Muscle of arm (tissue), 14 donors: ENCODE measurements at places on chromosomes 3 and 15.
A peak's percentile ranks its signal among the peaks of the same experiment; 100 is the strongest.

DNA sequence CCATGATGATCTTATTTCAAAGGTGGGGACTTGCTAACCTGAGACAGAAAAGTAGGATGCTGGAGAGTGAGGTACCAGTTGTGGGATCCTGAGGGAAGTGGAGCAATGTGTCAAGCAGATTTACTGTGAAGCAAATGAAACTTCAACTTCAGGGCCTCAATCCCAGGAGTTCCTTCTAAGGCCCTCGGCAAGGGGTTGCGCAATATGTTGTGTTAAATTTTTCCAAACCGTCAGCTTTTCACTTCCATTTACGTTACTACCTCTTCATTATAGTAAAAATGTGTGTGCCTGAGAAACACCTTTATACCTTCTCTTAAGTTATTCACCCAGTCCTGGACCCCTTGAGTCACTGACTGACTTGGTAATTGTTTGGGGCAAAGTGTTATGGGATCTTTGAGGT is 42.5 kb upstream of the KCNH8 start:
- DNase-seq, result no peak

GRCh38 chr3:52044869-52045619 is 11.3 kb downstream of the DUSP7 start:
- DNase-seq, result no peak

- no peak for DNase-seq
Observed at GRCh38 chr15:75696854-75697259, 15.8 kb downstream of the CSPG4 start.

- no peak for DNase-seq
Observed at GRCh38 chr3:191342006-191342405, 11.7 kb upstream of the UTS2B start.

DNA sequence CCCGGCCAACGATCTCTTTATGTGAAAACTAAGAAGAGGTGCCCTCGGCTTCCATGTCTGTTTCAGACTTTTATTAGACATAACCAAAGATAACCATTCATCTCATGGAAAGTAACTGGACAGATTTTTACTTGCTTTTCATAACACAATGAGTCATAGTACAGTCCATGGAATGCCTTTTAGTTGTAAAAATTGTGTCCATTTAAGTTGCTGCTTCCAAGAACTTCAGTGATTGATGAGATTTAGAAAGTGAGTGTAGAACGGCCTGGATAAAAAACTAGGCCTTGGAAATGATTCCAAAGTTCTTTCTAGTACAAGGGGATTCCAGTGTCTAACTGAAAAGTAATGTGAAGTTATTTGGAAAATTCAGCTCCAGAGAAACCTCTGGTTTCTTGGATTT is 10.8 kb downstream of the EIF2AK4 start:
- peak; percentile 40 for DNase-seq

GRCh38 chr15:37072181-37072580 is 28.2 kb downstream of the MEIS2 start:
- no peak for DNase-seq

GRCh38 chr3:86921971-86922680 is 68.8 kb downstream of the VGLL3 start:
- DNase-seq, result no peak

DNA sequence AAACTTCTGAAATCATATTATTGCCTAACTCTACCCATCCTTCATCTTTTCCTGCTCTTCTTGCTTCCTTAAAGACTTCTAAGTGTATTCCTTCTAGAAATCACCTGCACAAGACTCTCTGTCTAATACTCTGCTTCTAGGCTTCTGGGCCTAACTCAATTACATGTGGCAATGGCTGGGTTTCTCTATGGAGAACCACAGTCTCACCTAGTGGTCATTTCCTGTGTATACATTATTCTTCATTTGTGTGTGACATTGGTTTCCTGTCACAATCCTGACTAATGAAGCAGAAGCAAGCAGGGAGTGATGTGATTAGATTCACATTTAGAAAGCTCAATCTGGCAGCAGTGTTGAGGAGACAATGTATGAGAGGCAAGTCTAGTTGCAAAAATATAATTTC is 16.9 kb upstream of the CLDN1 start:
- DNase-seq, result no peak

- no peak for DNase-seq
Observed at GRCh38 chr3:150049317-150049716, 78.6 kb upstream of the PFN2 start.

GRCh38 chr3:72196377-72196929 is 411.5 kb upstream of the PROK2 start:
- DNase-seq, result no peak

DNA sequence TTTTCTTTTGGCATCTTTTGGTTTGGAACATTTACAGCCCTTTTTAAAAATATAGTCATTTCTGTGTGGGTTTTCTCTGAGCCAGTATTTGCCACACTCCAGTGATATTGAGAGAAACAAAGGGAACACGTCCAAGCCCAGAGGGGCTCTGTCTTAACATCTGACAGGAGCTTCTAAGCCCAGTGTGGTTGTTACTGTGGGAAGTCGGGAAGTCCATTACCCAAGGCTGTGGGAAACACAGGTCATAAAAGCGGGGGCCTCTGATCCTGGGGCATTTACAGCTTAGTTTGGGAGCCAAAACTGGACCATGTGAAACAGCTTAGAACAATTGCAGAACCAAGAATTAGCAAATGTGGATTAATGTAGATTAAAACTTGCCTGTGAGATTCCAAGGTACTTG is 123.0 kb downstream of the PTPRG start:
- no peak for DNase-seq

DNA sequence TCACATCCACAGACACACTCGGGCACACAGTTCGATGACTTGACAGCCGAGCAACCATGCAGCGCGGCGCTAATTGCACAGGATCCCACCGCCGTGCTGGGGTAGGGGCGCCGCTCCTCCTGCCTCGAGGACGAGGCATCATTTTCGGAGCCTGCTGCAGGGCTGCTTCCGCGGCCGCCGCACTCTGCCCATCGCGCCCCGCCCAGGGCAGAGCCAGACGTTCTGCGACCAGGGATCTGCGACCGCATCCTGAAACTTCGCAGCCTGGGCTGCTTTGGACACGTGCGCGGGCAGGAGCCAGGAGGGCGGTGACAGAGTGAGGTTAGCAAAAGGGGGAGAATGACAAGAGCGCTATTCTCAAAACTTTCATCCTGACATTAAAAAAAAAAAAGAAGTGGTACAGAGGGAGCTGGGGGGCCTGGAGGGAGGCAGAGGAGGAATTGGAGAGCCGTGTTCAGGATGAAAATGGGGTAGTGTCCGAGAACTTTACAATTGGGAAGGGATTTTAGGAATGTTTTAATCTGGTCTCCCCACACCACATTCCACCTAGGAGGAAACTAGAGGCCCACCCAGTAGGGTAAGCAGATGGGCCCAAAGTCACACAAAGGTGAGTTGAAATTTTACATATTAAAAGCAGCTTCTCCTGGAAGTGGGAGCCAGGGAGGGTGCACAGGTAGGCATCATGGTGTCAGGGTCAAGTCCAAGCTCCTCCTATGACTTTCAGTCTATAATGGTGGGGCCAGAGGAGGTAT is 15.9 kb downstream of the IGDCC3 start:
- DNase-seq, result no peak

- DNase-seq, result no peak
Observed at GRCh38 chr3:60674870-60675269, 576.4 kb downstream of the FHIT start.

GRCh38 chr3:54857343-54857742 is 70.5 kb downstream of the LRTM1 start:
- DNase-seq, result no peak

- DNase-seq, result no peak
Observed at GRCh38 chr3:115937054-115937453, 313.7 kb downstream of the GAP43 start.

- DNase-seq, result no peak
Observed at GRCh38 chr3:170840291-170840859, 29.6 kb downstream of the RPL22L1 start.

GRCh38 chr3:3772920-3773319 is 26.3 kb upstream of the LRRN1 start:
- no peak for DNase-seq

DNA sequence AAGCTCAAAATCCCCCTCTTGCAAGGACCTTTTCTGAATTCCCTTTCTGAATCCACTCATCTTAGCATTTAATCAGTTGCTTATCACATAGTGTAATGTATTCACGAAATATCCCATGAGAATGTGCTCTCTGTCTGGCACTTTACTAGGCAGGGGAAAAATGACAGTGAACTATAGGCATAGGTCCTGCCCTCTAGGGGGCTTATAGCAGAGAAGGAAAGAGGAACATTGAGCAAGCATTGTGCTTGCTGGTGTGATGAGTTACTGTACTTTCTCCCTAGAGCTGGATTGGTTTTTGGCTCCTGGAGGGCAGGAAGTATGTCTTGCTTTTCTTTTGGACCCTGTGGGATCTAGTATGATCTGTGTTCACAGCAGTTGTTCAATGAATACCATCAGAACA is 26.5 kb downstream of the DUOX2 start:
- DNase-seq, result no peak

DNA sequence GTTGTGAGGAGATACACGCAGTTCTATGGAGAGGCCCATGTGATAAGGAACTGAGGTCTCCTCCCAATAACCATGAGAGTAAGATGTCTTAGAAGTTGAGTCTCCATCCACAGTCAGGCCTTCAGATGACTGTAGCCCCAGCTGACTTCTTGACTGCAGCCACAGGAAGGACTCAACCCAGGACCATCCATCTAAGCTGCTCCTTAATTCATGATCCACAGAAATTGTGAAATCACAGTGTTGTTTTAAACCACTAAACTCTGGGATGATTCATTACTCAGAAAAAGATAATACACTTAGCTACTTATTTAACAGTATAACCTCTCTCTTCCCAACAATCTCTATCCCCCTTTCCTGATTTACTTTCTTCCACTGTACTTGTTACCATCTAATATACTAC is 173.3 kb downstream of the ALDH1A2 start:
- no peak for DNase-seq

GRCh38 chr3:167187221-167187620 is 192.9 kb downstream of the ZBBX start:
- DNase-seq, result no peak

- DNase-seq, result no peak
Observed at GRCh38 chr3:25604107-25604805, 60.5 kb downstream of the TOP2B start.
